ENCODE measurements at places on chromosomes 1 and 21. TPM values are rescaled to one million over a fixed set of nuclear protein-coding genes. Genes with fewer than 3 reads are reported as not detected.

Gene CLDN17
- total RNA-seq, result not detected

Gene PLK3
- total RNA-seq, result 7.9 TPM

Gene PDXK
- 275 TPM for total RNA-seq

Gene UQCRHL
- 2.8 TPM for total RNA-seq

Gene CCDC17
- 4.6 TPM for total RNA-seq

Gene CORT
- total RNA-seq, result 2.9 TPM

Gene AMY1B
- not detected for total RNA-seq

Gene FMO2
- 14.6 TPM for total RNA-seq

Gene TFF2
- not detected for total RNA-seq

Gene RGS18
- 3.1 TPM for total RNA-seq

Gene LIN28A
- not detected for total RNA-seq

Gene ST6GALNAC3
- total RNA-seq, result 21.4 TPM

Gene PTGFRN
- 26.0 TPM for total RNA-seq

Gene CFHR2
- not detected for total RNA-seq

Gene IFNGR2
- total RNA-seq, result 45.4 TPM

Gene ELOA
- 29.5 TPM for total RNA-seq

Gene NHLH1
- total RNA-seq, result 1.0 TPM

Gene RGS8
- 2.5 TPM for total RNA-seq

Gene S100A7
- total RNA-seq, result 2.8 TPM

Gene LYSMD1
- total RNA-seq, result 18.0 TPM

Gene RFX5
- total RNA-seq, result 48.1 TPM

Gene TAS1R3
- 0.21 TPM for total RNA-seq

Gene FAM151A
- not detected for total RNA-seq

Gene SYT2
- total RNA-seq, result 33.4 TPM

Gene TRIM45
- 7.1 TPM for total RNA-seq

Gene SEMA6C
- 26.6 TPM for total RNA-seq

Gene FNDC5
- total RNA-seq, result 32.9 TPM
